ENCODE measurements at places on chromosomes 5 and 9. TPM values are rescaled to one million over a fixed set of nuclear protein-coding genes. Genes with fewer than 3 reads are reported as not detected.

The DDX4 gene
- not detected for total RNA-seq

The DAPK1 gene
- total RNA-seq: 20.9 TPM

The HTR4 gene
- not detected for total RNA-seq

The LAMC3 gene
- total RNA-seq: 2.0 TPM

The WDR55 gene
- total RNA-seq: 28.2 TPM

The NR2F1-AS1 gene
- 3.1 TPM for total RNA-seq

The ZDHHC11B gene
- 1.1 TPM for total RNA-seq

The PCDHA13 gene
- total RNA-seq: 0.06 TPM

The LHX3 gene
- total RNA-seq: 0.10 TPM

The SPINK5 gene
- total RNA-seq: not detected

All from A549 treated with Hydrocortisone at 1 μM for 4 hours (cell line).